Smooth muscle cell of trachea (primary cell): ENCODE measurements at places on chromosomes 7 and 10. TPM values are rescaled to one million over a fixed set of nuclear protein-coding genes. Genes with fewer than 3 reads are reported as not detected.

TMEM270 gene
- total RNA-seq = 0.17 TPM in 1 of 2 replicates, not detected in the other

HOXA11 gene
- total RNA-seq = under 0.01 TPM in 1 of 2 replicates, not detected in the other

AUTS2 gene
- 3.5 and 5.1 TPM in 2 replicates for total RNA-seq

RAMP3 gene
- total RNA-seq = 0.58 and 1.8 TPM in 2 replicates

ASZ1 gene
- not detected in 2 replicates for total RNA-seq

CALD1 gene
- total RNA-seq = 176 and 232 TPM in 2 replicates

PCDH15 gene
- total RNA-seq = under 0.01 and 0.44 TPM in 2 replicates

LIPK gene
- total RNA-seq = not detected in 2 replicates

PSD gene
- total RNA-seq = 0.73 and 20.2 TPM in 2 replicates
